Iris pigment epithelial cell (primary cell): ENCODE measurements at places on chromosomes 4 and X.

DNA sequence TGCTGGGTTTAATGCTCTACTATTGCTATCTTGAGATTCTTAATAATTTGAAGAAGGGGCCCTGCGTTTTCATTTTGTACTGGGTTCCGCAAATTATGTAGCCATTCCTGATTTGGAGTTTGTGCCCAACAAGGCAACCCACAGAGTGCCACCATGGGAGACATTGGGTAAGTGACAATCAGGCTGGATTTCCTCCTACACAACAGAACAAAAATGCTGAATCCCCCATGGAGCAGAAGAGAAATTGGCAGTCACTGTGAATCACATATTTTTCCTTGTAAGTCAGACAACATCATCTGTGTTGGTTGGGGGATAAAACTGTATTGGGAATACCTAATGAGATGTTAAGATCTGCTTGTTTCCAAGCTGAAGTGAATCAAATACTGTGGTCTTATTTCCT, 80.9 kb downstream of the CNGA2 start:
- peak; percentile 23 for DNase-seq

DNA sequence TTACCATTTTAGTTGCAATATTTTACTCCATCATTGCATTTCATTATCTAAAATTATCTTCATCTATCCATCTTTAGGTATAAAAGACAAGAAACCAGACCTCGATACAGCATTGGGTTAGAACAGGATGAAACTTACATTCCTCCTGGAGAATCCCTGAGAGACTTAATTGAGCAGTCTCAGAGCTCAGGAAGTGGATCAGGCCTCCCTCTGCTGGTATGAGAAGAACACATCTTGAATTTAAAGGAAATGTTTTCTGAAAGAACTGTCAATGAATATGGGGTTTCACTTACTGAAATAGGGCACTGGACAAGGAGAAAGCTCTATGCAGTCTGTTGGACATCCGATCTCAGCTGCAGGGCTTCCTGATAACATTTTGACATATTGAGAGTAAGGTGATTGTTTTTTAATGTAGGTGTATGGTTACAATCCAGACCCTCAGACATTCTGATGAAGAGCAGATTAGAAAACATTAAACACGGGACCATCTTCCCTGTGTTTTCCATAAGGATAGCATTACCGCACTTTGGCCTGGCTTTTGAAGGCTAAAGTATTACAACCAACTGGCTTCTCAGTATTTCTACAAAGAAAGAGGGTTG, 367.2 kb downstream of the BMPR1B start:
- peak; percentile 76 for DNase-seq

DNA sequence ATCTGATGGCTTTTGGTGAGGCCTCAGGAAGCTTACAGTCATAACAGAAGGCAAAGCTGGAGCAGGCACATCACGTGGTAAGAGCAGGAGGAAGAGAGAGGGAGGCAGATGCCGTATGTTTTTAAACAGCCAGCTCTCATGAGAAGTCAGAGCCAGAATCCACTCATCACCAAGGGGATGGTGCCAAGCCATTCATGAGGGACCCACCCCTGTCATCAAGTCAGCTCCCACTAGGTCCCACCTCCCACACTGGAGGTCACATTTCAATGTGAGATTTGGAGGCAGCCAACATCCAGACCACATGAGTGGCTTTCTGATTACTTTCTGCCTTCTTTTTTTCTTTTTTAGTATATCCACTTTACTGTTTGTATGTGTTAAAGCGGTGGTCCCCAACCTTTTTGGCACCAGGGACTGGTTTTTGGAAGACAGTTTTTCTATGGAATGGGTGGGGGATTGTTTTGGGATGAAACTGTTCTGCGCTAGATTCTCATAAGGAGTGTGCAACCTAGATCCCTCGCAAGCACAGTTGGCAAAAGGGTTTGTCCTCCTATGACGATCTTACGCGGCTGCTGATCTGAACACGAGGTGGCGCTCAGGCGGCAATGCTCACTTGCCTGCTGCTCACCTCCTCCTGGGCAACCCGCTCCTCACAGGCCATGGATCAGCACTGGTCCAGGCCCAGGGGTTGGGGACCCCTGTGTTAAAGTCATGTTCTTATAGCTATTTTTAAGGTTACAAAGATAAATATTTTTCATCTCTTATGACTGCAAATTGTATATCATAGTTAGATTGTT, 61.7 kb downstream of the SLIT2 start:
- no peak for DNase-seq

- no peak for DNase-seq
Observed at GRCh38 chr4:2859514-2859913, 15.9 kb downstream of the ADD1 start.

- DNase-seq: no peak
Observed at GRCh38 chr4:100826067-100826466, 308.2 kb upstream of the EMCN start.

- no peak for DNase-seq
Observed at GRCh38 chrX:138759217-138759943, 47.9 kb upstream of the FGF13 start.

- DNase-seq: no peak
Observed at GRCh38 chr4:68773699-68774098, 42.1 kb upstream of the UGT2B10 start.

GRCh38 chrX:48703642-48704481, 7.3 kb downstream of the SUV39H1 start:
- peak; percentile 18 for DNase-seq

DNA sequence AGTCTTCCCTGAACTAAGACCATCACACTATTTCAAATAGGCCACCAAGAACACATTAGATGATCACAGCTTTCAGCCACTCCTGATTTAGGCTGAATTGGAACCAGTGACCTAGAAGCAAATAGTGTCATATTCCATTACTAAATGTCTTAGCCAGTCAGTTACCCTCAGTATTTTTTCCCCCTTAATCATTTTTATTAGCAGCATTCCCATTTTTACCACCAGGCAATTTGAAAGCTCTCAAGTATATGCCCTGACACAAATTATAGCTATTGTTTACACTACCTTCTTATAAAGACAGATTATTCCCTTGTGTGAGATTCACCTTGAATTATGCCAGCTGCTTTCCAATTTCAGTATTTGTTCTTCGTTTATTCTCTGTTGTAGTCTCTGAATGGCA, 1146.9 kb downstream of the PDHA2 start:
- DNase-seq: no peak

DNA sequence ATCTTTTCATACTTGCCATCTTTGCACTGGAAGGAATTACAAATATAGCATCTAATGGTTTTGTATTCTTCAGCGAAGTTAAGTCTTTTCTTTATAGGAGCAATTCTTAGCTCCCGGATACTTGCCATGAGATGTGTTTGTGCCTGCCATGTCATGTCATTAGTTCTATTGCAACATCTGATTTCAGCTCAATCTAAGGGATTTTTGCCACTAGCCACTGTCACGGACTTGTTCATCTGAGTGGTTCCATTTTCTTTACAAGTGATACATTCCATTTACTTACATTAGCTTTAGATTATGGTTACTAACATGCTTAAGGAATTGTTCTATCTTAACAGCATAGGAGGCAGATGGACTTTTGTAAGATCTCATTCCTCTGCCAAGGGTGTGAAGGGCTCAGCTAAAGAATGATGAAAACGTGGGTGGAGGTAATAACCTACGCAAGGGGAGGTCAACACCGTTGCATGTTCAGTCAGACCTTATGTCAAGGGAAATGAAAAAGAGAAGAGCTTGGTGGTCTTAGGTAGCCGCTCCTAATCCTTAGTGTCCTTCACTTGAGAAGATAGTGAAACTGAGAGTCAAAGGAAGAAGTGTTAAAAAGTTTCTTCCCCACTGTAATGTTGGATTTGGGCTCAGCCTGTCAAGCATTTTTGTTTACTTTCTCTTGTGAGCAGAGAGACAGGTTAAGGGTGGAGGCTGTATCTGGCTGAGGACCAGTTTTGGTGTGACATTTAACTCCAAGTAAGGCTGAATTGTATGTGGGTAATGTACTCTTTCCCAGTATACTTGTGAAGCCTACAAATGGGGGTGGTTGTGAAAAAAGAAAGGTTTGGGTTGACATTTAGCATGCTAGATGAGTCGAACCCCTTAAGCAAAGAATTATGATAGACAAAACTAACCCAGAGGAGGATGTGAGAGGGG, 3.6 kb upstream of the KLHL2 start:
- no peak for DNase-seq

DNA sequence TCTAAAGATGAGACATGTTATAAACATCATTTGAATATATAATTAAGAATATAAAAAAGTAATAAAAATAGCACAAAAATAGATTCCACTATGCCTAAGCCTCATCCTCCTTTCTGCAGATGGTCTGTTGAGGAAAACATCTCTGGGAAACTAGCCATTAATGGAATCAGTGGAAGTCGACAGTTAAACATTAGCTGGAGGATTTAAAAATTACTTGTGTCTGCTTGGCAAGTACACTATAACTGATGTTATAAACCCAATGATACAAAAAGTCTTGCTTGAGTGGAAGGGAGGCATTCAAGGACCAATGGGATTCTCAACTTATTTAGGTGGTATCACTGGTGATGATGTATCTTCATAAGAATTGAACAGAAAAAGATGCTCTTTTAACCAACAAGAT, 1598.3 kb downstream of the PCDH18 start:
- DNase-seq: no peak

DNA sequence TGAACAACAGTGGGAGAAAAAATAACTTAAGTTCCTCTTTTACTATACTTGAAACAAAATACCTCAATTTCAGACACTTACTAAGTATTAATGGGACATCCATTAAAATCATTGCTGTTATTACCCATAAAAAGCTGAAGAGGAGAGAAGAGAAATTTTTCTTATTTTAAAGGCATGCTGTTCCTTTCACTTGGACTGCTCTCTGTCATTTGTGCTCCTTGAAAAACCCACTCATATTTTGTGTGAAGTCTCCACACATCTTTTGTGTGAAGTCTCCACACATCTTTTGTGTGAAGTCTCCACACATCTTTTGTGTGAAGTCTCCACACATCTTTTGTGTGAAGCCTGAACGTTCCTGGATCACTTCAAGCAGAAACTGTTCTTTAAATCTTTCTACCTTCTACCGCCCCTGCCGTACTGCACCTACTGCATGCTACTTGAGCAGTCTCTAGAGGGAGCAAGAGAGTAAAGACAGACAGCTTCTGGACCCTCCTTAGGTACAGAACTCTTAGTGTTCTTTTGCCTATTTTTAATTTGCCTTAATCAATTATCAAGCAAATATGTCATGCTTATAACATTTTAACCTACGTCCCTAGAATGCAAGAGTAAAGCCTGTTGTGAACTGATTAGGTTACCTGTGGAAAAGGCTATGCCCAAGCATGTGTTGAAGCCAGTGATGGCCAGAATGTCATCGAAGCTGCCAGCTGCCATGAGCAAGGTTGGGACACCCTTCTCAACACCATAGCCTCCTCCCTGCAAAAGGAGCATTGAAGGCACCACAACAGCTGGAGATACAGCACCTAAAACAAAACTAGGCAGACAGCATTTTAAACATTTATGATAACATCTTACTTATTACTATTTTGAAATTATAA, 27.1 kb upstream of the SLC9B1 start:
- peak; percentile 53 for DNase-seq

- no peak for DNase-seq
Observed at GRCh38 chrX:10677490-10677889, 57.1 kb upstream of the MID1 start.

GRCh38 chr4:98544141-98544817, 114.1 kb downstream of the TSPAN5 start:
- no peak for DNase-seq

DNA sequence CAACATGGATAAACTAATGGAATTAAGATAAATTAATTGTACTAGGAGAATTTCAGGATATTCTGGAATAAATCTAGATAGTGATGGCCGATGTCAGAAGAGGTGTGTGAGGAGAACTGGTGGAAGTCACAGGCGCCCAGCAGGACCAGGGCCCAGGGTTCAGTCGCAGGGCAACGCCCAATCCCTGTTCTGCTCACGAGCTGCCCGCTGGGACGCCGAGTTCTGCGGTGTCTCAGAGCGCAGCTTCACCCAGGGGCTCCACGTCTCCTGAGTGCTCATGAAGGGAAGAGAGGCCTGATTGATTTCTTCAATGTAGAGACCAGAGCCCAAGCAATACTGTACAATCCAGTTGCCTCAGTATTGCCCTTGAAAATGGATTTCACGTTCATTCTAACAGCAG, 1.5 kb upstream of the HSPA4L start:
- DNase-seq: no peak

DNA sequence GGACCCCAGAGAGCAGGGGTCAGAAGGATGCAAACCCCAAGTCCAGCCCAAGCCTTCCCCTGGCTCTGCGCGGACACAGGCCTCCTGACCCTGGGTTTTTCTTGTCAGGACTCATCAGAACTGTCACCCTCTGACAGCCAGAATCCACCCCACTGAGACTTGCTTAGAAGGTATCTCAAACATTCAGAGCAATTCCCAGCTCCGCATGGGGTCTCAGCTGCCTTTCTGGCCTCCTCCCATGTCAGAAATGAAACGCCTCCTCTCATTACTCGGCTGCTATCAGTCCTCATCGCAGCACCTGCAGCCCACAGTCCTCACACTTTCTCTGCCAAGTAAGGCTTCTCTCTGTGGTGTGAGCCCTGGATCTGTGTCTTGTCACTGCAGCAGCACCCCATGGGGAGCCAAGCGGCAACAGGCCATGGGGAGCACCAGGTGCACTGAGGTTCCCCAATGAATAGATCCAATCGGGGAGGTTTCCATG, 97.8 kb downstream of the WFS1 start:
- DNase-seq: no peak

DNA sequence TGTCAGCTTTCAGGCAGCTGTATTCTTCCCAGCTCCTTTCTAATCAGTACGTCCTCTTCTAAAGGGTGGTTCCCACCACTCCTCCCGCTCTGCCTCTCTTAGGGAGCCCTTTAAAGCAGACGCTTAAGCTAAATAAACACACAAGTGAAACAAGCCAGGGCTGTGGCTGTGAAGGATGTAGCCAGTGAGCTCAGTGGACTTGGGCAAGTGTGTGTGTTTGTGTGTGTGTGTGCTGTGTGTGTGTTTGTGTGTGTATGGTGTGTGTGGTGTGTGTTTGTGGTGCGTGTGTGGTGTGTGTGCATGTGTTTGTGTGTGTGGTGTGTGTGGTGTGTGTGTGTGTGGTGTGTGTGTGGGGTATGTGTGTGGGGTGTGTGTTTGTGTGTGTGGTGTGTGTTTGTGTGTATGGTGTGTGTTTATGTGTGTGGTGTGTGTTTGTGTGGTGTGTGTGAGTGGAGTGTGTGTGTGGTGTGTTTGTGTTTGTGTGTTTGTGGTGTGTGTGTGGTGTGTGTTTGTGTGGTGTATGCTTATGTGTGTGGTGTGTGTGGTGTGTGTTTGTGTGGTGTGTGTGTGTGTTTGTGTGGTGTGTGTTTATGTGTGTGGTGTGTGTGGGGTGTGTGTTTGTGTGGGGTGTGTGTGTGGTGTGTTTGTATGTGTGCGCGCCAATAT, 283.3 kb downstream of the PTTG2 start:
- DNase-seq: peak; percentile 46

DNA sequence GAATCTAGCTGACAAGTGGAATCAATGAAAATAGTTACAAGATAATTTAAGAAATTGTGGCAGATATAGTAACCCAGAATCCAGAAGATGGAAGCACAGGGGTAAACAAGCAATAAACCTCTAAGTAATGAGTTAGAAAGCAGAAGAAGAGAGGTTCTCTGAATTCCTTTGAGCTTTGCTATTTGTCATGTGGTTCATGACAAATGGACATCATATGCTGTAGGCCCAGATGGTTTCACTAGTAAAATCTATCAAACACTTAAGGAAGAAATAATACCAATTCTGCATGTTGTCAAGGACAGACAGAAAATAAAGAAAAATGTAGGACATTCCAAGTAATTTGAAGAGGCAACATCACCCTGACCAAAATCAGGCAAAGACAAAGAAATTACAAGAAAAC, 480.8 kb upstream of the INTU start:
- no peak for DNase-seq
